ENCODE measurements at places on chromosomes 16 and 17.

- DNase-seq = no peak
Observed at GRCh38 chr17:47203984-47204721, 5.0 kb upstream of the MYL4 start.

DNA sequence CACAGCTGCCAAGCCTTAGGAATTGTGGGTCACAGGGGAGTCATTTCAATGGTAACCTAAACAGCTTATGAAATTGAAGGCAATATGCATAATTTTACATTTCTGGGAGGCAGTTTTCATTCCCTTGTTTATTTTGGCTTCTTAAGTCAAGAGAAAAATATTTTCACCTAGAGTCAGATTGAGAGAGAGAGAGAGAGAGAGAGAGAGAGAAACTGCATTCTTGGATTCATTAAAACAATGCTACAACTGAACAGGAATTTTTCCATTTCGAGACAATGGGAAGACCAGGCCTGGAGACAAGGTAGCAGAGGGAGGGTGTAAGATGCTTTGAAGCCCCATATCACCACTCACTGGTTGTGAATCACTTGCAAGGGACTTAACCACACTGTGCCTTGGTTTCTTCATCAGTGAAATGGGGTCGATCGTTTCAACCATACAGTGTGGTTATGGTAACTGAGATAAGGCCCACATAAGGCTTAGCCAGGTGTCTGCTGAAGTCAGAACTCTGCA, 224.7 kb upstream of the IRX3 start:
- DNase-seq = no peak

DNA sequence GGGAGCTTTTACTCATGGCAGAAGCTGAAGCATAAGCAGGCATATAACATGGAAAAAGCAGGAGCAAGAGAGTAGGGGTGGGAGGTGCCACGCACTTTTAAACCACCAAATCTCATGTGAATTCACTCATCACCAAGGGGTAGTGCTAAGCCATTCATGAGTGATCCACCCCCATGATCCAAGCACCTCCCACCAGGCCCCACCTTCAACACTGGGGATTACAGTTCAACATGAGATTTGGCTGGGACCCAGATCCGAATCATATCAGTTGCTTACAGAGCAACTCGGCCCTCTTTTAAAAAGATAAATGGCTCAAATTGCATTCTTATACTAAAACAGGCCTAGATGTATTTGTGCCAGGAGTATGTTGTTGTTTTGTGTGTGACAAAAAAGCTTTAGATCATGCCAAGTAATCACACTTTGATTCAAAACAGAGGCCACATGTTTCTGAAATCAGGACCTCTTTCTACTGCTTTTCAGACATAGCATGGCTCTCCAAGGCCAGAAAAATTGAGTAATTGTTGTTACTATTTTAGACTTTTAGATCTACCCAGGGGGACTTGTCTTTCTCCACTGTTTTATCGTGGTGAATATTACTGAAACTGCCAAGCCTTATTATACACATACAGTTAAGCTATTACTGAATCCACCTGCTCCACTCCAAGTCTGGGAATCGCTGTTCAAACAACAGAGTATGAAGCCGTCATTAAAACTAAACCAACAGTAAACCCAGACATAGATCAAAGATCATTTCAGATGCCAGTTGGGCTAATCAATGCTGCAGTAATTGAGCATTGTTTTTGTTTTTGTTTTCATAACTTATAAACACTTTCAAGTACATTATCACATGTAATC, 163.3 kb downstream of the KCNJ2 start:
- DNase-seq = no peak

DNA sequence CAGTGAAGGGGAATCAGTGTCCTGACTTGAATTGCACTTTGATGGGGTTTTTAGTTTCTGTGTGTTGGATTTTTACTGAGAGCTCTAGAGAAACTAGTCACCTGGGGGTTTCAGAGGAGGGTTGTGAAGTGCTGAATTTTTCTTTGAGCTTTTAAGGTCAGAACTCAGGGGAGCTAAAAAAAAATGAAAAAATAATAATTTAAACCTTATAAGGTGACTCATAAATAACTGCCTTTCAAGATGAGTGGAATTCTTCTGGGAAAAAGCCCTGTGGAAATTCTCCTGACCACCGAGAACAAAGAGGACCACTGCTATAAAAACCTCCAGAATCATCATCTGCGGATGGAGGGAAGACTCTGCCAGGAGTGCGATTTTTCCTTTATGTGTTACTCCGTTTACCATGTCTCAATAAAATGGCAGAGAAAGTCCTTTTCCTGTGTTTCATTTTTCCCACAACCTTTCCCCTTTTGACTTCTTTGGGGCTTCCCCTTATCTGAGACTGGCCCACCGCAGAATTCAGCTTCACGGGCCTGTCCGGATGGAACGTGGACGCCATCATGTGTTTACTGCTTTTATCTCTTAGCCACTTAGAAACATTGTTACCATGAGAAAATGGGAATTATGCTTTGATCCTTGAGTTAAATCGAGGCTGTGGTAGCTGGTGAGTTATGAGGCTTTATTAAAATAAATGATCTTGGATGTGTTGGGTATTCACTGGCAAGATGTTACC, 39.7 kb downstream of the RPTOR start:
- no peak for DNase-seq

DNA sequence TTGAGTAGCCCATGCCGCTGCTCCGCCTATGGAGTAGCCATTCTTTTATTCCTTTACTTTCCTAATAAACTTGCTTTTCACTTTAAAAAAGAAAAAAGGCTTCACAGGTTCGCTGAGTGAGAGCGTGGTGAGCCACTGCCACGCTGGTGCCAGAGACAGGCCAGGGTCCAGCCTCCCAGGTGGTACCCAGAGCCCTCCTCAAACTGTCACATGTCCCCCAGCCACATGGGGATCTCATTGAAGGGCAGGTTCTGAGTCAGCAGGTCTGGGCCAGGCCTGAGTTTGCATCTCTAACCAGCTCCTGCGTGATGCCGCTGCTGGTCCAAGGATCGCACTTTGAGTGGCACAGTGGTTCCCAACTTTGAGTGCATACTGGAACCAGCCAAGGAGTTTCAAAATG, 36.2 kb downstream of the RBFOX3 start:
- DNase-seq = no peak

DNA sequence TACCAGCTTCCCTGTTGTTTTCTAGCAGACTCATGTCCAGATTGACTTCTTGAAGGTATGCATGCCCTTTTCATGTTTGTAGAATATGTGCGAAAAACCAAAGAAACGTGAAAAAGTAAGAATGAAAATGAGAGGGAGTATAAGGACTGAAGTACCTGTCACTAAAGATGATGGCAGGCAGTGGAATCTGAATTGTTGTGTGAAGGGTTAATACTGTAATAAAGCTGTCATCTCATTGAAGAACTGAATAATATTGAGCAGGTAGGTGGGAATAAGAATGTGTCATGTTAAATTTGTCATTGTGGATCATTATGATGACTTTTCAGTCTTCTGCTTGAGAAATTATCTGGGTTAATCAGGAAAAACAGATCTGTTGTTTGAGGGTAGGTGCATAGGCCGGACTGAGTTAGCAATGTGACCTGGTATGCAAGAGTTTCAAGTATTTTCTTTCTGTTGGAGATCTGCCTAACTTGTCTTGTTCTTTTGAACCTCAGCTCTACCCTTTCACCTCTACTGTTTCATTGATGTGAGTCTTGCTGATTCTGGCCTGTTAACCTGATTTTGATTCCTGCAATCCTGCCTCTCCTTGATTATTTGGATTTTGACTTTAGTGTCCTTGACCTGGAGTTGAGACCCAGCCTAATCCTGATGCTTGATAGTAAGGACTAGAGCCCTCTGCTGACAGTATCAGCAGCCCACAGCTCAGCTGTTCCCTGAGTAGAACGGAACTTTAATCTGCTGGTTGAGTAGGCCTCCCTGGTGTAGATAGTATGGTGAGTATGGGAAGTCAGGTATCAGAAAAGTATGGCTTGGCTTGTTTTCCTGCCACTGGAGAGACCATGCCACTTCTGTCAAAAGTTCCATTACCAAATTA, 64.6 kb downstream of the MAP2K4 start:
- no peak for DNase-seq

DNA sequence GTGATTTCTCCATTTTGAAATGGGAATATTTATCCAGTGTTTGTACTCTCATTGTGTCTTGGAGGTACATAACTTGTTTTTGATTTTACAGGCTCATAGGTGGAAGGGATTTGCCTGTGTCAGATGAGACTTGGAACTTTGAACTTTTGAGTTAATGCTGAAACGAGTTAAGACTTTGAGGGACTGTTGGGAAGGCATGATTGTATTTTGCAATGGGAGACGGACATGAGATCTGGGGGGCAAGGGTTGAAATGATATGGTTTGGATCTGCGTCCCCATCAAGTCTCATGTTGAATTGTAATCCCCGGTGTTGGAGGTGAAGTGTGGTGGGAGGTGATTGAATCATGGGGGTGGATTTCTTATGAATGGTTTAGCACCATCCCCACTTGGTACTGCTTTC, 21.8 kb downstream of the PRDM7 start:
- no peak for DNase-seq

DNA sequence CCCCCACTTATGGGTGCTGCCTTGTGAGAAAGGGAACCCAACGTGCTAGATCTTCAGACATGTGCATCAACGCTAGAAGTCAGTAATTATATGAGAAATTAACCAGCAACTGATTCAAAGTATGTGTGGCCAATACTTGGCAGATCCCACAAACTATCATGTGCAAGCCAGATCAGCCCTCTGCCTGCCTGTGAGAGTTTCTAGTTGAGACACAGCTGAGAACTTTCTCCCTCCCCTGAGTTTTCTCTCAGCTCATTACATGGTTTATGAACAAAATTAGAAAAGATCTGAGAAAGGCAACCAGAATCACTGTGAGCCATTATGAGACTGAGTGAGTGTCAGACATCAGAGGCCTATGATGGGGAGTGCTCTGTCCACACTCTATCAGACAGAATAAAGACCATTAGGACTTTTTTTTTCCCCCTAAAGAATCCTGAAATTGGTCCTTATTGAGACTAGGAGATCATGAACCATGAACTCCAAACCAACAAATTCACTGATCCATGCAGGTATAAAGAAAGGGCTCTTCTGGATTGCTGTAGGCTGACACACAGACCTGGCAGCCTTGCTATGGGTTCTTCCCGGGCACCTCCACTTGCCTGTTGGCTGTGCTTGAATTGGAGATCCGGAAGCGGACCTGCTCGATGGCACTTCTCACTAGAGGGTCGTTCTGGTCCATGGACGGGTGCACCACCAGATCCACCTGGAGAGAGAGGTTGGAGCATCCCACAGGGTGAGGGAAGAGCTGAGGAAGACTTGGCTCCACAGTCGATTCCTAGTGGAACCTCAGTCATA, 51.5 kb downstream of the GTF3C1 start:
- no peak for DNase-seq

- DNase-seq = no peak
Observed at GRCh38 chr16:77732241-77732946, 10.1 kb downstream of the NUDT7 start.

DNA sequence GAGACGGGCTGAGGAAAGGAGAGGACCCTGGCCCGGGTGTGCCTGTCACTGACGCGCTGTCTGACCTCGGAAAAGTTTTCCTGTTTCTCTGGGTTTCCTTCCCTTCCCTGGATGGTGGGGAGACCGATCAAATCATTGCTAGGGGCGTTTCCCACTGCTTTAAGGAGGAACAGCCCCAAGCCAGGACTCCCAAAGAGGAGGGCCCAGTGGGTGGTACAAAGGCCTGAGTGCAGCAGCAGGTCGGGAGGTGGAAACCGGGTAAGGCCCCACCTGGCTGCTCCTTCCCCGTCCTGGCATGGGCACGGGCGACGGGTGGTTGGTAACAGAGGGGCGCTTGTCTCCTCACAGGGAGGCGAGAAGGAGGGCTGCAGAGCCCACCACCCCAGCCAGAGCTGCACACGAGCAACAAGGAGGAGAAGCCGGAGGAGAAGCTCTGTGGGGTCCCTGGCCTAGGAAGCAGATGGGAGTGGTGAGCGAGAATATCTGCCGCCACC, 2.2 kb downstream of the SRL start:
- no peak for DNase-seq
